Stimulated activated CD4-positive, alpha-beta T cell treated with anti-CD3 and anti-CD28 coated beads, Interleukin-4, amount 100 ng/mL, for 48 hours (primary cell): ENCODE measurements at places on chromosomes 6 and 20.
A peak's percentile ranks its signal among the peaks of the same experiment; 100 is the strongest.

DNA sequence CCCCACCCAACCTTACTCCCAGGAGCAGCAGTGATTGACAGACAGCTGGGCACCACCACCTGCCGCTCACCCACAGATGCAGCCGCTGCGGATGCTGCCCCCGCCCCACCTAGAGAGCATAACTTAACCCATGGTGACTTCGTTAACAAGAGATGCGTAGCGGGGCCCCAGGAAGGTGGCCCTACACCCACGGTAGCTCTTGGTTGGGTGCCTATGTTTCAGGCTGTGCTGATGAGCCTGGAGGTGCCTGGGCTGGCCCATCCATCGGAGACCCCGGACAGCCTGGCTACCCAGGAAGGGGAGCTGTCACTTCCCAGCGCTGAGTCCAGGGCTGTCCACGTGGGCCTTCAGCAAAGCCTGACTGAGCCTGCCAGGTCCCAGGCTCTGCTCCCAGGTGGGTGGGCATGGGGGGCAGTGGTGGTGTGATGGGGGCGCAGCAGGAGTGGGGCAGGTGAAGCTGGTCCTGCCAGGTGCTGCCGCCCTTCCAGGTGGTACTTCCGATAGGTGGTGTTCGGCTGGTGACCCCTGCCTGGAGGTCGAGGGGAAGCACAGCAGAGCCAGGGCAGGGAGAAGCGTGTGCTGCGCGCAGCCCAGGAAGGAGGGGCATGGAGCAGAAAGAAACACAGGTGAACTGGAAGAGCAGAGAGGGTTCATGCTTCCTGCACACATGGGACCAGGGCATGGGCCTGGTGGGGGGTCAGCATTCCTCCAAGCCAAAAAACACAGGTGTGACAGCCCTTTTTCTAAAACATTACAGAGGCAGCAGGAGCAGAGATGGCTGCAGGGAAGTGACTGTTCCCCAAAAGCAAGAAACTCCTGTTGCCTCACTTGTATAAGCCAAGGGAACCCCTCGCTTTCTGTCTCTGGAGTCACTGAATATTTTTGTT, 56.9 kb downstream of the SYNJ2 start:
- DNase-seq: no peak

DNA sequence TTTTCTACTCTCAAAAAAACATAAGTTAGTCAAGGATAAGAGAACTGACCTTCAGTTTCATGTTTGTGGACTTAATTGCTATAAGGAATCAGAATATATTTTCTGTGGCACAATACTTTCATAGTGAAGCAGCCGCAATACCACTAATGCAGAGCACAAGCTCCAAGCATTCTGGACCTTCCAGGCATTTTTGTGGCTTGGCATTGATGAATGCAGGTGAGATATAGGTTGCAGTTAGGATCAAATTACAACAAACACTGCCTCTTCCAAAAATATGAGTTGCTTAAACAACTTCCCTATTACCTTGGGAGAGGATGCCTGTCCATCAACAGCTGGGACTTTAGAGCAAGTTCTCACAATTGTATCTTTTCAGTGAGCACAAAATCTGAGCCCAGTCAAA, 162.8 kb upstream of the RSPO3 start:
- no peak for DNase-seq

DNA sequence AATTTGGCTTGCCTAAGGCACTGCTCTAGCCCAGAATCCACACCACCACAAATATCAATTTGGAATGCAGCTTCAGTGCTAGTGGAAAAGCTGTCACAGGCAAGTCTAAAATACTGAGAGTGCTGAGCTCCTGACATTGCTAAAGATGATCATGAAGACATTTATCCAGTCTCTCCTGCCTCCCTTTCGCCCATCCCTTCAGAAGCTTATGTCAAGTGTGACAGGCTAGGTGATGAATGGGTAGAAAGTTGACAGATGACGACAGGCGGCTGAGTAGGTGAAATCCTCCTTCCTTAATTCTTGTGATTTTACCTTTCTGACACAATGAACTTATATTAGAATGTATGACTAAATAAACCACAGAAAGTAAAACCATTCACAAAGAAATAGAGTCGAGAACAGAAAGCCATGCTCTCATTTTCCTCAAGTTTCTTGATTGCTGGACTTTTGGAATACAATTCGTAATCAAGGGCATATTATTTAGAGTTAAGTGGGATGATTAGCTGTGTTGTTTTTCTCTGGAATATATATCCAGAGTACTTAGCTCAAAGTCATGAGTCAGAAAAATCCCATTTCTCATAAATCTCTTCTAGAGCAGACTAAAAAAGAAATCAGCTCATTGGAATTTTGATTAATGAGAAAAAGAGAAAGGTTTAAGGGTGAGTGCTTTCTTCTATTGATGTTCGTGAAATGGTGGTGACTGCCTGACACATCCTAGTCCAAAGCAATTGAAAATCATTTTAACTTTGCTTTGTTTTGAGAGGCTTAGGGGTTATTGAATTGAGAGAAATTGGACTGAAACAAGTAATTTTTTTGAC, 1228.2 kb upstream of the CITED2 start:
- no peak for DNase-seq

DNA sequence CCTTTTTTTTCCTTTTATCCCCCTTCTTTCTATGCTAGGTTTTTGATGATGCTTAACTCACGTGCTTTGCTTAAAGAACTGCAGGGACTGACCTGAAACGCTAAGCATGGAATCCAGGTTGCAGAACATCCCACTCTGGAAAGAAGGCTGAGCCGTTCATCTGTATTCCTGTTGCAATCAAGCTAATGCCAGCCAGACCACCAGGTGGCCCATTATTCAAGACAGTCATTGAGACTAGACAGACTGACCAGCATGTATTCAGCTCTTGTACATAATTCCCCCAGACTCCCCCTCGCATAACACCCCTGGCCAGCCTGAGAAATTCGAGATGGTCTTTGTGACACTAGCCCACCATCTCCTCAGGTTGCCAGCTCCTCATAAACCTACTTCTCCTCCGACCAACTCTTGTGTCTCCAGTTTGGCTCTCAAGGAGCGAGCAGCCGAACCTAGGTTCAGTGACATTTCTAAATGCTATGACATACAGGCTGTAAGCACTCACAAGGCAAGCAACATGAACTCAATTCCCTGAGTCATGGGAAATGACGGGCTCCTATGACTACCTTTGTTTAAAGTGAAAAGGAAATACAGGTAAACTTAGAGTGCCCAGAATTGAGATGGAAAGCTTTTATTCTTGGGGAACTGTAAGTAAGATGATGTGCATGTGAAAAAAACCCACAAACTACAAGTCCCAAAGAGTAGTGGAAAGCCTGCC, 309.3 kb upstream of the CDYL start:
- DNase-seq: no peak

DNA sequence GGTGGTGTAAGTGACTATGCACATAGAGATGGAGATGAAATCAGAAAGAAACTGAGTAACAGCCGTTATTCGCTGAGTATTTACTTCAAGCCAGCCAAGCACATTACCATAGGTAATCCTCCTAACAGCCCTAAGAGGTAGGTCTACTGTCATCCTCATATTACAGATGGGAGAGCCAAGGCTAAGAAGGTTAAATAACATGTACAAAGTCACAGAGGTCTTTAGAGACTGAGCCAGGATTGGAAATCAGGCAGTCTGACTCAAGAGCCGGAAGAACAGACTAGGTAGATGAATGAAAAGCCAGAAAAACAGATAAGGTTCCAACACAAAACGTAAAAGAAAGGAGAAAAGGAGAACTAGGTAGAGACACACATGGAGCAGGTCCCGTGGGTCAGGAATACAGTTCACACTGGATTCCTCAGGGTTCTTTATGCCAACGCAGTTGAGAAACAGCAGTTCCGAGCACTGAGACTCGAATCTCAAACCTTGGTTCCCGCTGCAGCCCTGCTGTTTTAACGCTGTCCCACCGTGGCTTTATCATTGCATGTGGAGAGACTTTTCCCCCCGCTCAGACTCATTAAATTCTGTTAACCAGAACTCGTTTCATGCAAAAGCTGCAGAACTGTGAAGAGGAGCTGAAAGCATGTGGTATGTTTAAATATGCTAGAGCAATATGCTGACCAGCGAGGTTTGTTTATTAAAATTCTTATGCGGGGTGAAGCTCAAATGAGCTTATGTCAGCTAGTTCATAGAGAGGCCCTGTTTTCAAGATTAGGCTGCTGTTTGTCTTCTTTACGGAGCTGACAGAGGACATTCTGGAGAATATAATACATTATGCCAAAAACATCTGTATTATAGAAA, 537.9 kb downstream of the CD83 start:
- no peak for DNase-seq

DNA sequence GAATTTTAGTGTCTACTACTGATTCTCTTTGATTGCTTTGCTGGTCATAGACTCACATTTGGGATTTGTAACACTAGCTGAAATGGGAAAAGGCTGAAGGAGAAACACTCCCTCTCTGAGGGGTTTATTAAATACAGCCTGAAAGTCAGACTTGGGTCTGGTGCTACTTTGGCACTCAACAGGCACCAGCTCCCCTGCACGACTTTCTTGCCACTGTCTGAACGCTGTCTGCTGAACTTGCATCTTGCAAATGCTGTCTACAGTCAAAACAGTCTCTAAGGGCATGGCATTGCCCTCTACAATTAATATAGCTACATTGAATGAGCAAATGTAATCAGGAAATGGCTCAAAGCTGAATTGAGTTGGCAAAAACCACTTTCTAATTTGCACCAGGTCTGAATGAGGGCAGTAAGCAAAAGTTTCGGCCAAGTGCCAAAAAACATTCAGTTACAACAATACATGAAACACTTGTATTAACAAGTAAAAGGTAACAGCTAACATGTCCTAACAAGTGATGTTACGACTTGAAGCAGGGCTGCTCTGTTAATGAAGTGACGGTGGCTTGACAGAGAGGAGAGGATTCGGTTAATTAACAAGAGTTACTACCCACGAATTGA, 119.5 kb downstream of the FOXC1 start:
- no peak for DNase-seq

DNA sequence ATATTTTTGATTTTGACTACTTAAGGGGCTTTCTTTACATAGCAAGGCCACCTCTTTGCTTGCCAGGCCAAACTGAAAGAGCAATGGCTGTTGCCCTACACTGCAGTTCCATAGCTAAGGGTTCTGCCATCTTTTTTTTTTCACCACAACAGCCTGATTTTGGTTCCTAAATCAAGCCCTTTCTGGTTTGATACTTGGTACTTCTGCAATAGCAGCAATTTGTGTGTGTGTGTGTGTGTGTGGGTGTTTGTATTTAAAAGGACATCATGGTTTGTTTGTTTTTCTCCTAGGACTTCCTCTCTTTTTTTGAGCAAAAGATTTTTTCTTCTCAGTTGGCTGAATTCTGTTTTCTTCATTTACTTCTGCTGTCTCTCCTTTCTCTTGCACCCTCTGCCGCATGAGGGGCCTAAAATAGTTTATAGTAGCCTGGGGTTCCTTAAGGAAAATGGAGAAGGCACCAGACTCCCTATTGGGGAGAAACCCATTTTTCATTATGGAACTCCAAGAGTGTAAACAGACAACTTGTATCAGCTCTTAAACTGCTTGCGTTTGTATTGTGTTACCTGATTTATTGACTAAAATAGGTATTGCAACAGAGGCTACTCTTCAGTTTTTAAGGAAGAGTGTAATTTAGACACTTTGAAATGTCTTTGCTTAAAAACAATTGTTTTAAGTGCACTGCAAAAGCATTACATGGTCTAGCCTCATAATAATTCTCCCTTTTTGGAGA, 12.2 kb upstream of the GCLC start:
- no peak for DNase-seq

DNA sequence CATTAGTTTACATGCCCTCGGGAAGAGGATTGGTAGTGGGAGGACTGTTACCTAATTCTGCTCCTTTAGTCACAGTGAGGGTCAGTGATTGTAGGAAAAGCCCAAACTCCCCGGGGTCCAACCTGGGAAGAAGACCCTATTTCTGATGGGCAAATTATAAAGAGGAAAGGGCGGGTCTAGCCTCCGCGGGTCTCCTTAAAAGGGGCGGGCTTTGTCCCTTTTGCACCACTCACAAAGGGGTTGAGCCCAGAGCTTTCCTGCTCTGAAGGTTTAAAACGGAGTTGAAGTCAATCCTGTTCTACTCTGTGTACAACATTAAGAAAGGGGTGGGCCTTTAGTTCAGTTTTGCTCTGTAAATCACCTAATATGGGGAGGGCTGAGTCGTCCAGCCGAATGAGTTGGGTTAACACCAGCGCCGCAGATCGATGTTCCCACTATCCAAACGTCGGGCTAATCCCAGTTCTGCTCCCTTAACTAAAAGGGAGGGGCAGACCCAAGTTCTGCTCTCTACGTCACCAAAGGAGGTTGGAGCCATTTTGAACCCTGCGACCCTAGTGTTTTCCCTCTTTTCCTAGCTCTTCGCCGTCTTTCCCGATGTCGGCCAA, 920 bp upstream of the RNF5 start:
- peak; percentile 28 for DNase-seq

DNA sequence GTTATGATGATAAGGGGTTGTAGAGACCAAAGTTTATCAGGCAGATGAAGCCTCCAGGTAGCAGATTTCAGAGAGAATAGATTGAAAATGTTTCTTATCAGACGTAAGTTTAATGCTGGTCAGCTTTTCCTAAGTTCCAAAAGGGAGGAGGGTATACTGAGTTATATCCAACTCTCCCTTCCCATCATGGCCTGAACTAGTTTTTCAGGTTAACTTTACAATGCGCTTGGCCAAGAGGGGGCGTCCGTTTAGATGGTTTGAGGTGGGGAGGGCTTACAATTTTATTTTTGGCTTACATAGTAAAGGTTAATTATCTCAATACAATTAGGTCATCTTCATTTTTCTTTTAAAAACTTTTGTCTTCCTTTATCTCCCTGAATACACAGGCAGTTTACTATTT, 19.4 kb upstream of the IL22RA2 start:
- no peak for DNase-seq

DNA sequence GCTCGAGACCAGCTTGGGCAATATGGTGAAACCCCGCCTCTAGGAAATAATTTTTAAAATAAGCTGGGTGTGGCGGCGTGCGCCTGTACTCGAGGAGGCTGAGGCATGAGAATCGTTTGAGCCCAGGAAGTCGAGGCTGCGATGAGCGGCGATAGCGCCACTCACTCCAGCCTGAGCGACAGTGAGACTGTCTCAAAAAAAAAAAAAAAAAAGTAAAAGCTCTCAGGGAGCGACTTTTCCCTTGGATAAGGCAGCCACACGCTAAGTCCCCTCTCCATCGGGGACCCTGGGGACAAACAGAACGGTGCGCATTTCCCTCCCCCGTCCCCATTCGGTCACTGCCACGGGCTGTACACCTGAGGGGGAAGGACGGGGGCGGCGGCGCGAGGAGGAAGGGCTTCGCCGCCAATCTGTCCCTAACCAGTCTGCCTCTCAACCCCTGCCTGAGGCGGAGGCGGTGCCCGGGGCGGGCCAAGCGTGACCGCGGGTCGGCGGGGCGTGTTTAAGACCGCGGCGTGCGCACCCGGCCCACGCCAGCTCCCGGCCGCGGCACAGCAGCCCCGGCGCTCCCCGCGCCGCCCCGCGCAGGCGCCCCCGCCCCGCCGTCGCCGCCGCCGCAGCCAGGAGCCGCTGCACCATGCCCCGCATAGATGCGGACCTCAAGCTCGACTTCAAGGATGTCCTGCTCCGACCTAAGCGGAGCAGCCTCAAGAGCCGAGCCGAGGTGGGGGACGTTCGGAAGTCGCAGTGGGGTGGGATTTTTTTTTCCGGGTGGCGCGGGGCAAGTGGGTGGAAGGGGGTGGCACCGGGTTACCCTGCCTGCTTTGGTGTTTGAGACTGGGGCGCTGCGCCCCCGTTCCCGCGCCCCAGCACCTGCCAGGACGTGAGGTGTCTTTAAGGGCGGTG, at the start of gene GMPR:
GMPR (plus strand) TSS at position 531 of the 906 bp plus-strand sequence; CDS start at position 638, 107 bp downstream.
- peak; percentile 52 for DNase-seq

- no peak for DNase-seq
Observed at GRCh38 chr6:72999995-73000394, 225.3 kb downstream of the KHDC1L start.
